ENCODE measurements at places on chromosomes 3 and 15. TPM values are rescaled to one million over a fixed set of nuclear protein-coding genes. Genes with fewer than 3 reads are reported as not detected.

The ZPLD1 gene
- total RNA-seq, result 0.11 TPM

DNA sequence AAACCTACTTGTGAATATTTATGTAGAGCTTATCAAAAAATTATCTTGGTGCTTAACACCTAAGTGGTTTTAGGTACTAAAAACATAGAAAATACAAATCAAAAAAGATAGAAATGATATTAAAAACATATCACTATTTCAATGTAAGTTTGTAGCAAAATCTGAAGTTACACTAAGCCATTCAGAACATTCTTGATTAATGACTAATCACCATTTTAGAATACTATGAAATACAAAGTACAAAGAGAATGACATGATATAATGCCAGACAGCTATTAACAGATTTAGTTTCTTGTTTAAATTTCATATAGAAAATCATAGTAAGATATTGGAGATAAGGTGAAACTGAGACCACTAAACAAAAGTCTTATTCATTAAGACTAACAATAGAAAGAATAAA lies 169.7 kb upstream of the AGTR1 start:
- no peak for ATAC-seq

The ROBO2 gene
- not detected for total RNA-seq

GRCh38 chr3:71684757-71685386 lies 40.3 kb downstream of the EIF4E3 start:
- no peak for ATAC-seq

DNA sequence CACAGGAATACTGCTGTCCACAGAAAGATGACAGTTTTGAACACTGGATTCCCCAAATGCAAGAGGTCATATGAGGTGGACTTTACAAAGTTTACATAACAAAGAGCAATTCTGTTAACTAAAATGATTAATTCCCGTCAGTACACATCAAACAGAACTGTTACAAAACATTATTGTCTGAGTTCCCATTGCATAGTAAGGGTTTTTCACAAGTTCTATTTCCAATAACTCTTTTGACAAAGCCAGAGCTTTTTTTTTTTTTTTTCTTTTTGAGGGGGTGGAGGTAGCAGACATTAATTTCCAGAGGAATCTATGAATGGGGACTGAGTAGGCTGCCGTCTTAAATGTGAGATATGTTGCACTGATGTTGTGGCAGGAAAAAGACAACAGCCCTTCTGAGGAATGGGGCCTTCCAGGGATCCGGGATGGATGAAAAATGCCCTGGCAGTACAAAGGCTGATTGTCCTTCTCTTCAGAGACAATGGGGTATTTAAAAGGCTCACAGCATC lies 178.1 kb upstream of the KBTBD8 start:
- ATAC-seq, result no peak

DNA sequence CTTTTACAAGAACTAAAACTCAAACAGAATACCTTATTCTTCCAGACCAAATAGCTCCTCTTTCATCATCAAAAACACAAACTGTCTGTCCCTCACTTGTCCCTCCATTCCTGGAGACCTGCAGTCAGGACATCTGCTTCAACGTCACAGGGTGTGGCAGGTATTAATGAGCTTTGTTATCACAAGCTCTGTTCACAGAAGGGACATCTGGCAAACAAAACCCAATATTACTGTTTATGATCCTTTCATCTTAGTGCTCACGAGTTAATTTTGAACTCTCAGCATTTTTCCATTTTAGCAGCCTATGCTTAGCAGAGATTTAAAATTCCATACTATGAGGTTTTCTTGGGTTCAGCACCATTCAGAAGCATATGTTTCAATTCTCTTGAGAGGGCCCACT lies 32.9 kb downstream of the AP3S2 start:
- ATAC-seq, result no peak

GRCh38 chr3:78957456-78957855 lies 810.3 kb downstream of the ROBO1 start:
- ATAC-seq, result no peak

The KCNMB3 gene
- total RNA-seq, result 0.69 TPM

The TUSC7 gene
- total RNA-seq, result not detected

The COX17 gene
- 65.4 TPM for total RNA-seq

DNA sequence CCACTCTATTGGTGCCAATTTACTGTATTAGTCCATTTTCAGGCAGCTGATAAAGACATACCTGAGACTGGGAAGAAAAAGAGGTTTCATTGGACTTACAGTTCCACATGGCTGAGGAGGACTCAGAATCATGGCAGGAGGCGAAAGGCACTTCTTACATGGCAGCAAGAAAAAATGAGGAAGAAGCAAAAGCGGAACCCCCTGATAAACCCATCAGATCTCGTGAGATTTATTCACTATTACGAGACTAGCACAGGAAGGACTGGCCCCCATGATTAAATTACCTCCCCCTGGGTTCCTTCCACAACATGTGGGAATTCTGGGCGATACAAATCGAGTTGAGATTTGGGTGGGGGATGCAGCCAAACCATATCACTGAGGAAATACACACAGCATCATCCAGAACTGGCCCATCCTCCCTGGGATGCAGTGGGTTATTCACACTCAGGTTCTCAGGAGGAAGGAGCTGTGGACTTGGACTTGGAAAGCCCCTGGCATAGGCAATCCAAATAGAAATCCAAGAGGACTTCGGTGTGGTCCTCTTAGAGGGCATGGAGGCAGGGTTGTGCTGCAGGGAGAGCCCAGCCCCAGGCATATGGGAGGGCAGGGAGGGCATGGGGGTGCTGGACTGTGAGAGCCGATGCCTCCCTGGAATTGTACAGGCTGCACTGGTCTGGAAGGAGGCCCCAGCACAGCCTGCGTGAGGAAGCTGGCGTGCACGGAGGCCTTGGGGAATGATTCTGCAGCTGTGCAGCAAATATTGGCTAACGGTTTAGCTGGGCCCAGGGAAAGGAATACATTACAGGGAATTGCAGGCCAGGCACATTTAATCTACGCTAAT lies 62.9 kb downstream of the EFCAB12 start:
- no peak for ATAC-seq

The EPHB1 gene
- 1.2 TPM for total RNA-seq

GRCh38 chr3:16335333-16335732 lies 70.3 kb downstream of the OXNAD1 start:
- ATAC-seq, result no peak

DNA sequence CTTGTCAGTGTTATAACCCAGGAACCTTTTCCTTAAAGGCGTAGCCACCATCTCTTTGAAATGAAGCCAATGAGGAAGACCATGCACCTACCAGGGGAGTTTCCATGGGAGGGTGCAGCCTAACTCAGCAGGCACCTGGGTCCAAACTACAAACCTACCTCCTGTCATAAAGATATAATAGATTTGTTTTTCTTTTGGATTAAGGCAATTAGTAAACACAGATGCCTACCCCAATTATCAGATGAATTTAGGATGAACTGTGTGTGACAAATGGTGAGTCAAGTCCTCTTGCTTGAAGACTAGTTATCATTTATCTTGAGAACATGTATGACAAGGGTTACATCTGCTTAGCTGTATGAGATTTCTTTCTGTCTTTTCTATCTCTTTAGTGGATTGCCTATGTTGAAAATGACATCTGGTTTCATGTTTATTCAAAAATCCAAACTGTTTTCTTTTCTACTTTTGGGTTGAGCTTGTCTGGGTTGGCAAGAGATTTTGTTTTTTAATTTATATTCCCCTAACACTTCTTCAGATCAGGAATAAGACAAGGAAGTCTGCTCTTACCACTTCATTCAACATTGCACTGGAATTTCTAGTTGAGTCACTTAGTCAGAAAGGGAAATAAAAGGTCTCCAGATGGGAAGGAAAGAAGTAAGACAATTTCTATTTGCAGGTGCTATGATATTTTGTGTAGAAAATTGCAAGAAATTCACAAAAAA lies 149.9 kb downstream of the NEK10 start:
- no peak for ATAC-seq

- no peak for ATAC-seq
Observed at GRCh38 chr3:59612444-59612715, 562.6 kb upstream of the CFAP20DC start.

GRCh38 chr3:118199044-118199443 lies 835.6 kb downstream of the IGSF11 start:
- no peak for ATAC-seq

GRCh38 chr15:56868170-56868569 lies 50.3 kb upstream of the TCF12 start:
- ATAC-seq, result no peak

DNA sequence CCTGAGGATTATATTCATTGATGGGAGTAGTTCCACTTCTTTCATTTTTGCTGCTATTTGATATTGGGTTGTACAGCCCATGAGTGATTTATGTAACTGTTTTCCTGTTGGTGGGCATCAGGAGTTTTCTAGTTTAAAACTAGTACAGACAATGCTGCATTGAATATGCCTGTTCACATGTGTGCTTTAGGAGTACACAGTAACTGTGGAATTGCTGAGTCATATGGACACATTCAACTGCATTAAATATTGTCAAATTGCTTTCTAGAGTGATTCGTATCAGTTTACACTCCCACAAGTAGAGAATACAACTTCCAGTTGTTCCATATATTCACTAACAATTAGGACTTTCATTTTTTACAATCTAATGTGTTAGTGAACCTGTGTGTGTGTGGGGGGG lies 59.8 kb upstream of the THSD4 start:
- no peak for ATAC-seq

DNA sequence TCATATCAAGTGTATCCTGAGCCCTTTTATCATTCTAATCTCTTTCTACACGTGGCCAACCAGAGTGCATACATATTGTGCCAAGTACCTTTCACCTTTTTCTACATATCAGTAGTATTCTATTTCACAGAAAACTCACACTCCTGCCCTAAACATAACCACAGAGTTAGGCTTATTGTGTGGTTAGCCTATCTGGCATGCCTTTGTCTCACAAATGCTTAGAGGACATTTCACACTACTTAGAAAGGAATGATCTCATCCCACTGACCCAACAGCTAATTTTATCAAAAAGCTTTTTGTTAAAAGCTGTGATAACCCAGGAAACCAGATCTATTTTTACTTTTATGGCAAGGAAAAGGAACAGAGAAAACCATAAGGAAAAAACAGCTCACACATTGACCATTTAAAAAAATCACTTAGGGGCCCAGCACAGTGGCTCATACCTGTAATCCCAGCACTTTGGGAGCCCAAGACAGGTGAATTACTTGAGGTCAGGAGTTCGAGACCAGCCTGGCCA lies 17.8 kb upstream of the MAP4 start:
- ATAC-seq, result peak; percentile 60

The DUOXA2 gene
- total RNA-seq, result not detected

The KIF7 gene
- total RNA-seq, result 0.53 TPM

- ATAC-seq, result no peak
Observed at GRCh38 chr3:142646020-142646785, 50.0 kb downstream of the PLS1 start.

All from activated T-helper 17 cell treated with anti-CD3 and anti-CD28 coated beads, Interleukin-2, amount 50 U/mL, for 72 hours (primary cell).